ENCODE measurements at places on chromosomes 2 and 18.
A peak's percentile ranks its signal among the peaks of the same experiment; 100 is the strongest.

DNA sequence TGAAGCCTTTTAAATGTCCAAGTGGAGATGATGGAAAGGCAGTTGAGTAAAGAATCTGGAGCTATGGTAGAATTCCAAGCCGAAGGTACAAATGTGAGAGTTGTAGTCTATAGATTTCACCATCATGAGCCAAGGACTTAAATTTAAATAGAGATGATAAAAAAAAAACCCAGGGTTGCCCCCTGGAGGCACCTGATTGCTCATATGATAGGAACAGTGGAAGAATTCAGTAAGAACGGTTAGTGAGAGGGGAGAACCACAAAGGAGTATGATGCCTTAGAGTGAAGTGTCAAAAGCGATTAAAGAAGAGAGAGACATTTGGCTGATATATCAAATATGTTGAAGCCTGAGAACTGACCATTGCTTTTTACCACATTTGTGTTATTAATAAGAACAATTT, 11.9 kb downstream of the NYAP2 start:
- DNase-seq: no peak

GRCh38 chr2:5691985-5692529, at the start of gene SOX11:
TSS of gene SOX11 (plus strand) at chr2:5692384. CDS start at chr2:5692722, 338 bp downstream.
- no peak for DNase-seq

DNA sequence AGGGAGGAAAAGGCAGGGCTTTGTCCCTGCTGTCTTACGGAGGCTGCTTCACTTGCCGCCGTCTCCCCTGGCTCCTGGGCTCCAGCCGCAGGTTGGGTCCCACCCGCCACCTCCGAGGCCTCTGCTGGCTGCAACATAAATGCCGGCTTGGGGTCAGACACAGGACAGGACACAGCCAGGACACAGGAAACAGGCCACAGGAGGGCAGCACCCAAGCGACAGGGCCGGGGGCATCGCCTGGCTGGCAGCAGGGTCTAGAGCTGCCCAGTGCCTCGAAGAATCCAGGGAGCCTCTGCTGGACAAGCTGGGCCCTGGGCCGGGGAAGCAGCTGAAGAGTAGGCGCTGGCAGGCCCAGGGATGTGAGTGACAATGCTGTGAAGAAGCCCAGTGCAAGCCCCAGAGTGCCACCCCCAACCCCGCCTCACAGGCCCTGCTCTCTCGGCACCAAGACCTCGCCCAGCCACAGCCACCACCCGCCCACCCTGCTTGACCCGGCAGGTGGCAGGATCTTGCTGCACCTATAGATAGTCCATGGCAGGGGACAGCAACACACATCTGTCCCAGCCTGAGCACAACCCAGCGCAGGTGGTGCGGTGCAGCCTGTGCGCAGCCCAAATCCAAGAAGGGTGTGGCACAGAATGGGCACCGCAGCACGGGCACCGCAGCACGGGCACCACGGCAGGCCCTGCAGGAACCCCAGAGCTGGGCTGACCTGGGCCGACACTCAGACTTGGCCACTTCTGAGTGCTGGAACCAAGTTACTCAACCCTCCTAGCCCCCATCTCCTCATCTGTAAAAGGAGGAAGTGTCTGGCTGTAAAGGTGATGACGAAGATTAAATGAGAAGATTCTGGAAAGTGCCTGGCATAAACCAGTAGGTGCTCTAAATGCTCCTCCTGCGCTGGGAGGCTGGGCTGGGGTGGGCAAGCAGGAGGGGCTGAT, 55.6 kb downstream of the BIN1 start:
- no peak for DNase-seq

GRCh38 chr18:75728621-75729020, 301.1 kb upstream of the SMIM21 start:
- no peak for DNase-seq

GRCh38 chr2:48713647-48714046, 41.9 kb downstream of the LHCGR start:
- DNase-seq: no peak

DNA sequence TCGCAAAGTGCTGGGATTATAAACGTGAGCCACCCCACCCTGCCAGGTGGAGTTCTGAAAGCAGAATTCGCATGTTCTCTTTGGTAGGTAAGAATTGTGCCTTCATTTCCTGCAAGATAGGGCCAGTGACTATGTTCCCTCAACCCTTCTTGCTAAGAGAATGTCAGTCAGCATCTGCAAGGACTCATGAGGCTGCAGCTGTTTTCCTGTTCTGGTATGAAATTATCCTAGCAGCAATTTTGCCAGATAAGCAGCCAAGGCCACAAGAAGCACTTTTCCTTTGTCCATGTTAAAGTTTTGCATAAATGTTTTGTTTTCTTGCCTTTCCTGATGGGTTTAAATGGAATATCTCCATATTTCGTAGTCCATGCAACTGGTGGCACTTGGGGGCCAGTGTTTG, 6.8 kb upstream of the ARHGAP28 start:
- DNase-seq: no peak

DNA sequence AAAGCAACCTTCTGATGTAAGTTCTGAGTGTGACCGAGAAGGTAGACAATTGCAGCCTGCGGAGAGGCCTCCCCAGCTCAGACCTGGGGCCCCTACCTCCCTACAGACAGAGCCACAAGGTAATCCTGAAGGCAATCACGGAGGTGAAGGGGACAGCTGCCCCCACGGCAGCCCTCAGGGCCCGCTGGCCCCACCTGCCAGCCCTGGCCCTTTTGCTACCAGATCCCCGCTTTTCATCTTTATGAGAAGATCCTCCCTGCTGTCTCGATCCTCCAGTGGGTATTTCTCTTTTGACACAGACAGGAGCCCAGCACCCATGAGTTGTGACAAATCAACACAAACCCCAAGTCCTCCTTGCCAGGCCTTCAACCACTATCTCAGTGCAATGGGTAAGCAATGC, 3.0 kb downstream of the BCL2L11 start:
- DNase-seq: no peak

- DNase-seq: peak; percentile 16
Measured at GRCh38 chr18:56431551-56431950, 206.8 kb downstream of the TXNL1 start.

- DNase-seq: no peak
Measured at GRCh38 chr2:100812116-100812515, 7.8 kb upstream of the NPAS2 start.

DNA sequence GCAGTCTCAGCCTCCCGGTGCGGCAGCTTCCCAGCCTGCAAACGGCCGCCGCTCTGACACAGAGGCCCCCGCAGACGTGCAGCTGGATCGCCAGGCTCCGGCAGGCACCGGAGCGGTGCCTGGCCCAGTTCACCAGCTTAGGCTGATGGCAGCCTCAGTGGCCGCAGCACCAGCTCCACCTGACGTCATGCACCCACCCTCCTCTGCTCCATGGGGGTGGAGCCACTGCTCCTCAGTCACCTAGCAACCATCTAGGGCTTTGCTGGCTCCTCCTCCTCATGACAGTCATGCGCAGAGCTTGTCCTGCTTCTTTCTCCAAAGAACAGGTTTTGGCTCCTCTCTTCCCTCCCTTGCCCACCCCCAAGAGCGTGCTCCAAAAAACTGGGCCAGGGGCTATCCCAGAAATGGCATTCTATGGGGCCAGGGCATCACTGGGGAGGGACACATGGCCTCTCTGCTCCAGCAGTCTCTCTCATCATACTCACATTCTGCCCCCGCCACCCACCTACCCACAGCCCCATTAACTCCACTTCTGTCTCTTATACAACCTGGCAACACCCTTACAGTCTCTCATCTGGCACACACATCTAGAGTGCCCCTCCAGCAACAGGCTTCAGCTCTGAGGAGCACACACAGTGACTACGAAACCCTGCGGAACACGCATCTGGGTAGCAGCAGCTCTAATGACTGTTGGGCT, 5.5 kb downstream of the DCTN1 start:
- peak; percentile 19 for DNase-seq
